ENCODE measurements at places on chromosomes 1 and 21. TPM values are rescaled to one million over a fixed set of nuclear protein-coding genes. Genes with fewer than 3 reads are reported as not detected.

Gene GCSAML
- 0.06 TPM for total RNA-seq

Gene NGF
- total RNA-seq = 10.2 TPM

GRCh38 chr1:240706150-240706935 is 94.4 kb upstream of the GREM2 start:
- no peak overlapping the region for H3K4me3 ChIP-seq
- H3K27me3 ChIP-seq = no peaks in the 10 kb centered on the region
- H3K36me3 ChIP-seq = no peaks in the 10 kb centered on the region
- H3K27ac ChIP-seq = no peak overlapping the region

Gene SLC2A5
- total RNA-seq = 5.8 TPM

Gene LCE2B
- not detected for total RNA-seq

GRCh38 chr1:84425150-84425896 is 27.0 kb downstream of the DNASE2B start:
- DNase-seq = no peak
- H3K27me3 ChIP-seq = no peaks in the 10 kb centered on the region
- no peak overlapping the region for H3K27ac ChIP-seq
- H3K36me3 ChIP-seq = no peaks in the 10 kb centered on the region
- H3K4me3 ChIP-seq = no peak overlapping the region
- H3K4me1 ChIP-seq = no peaks in the 10 kb centered on the region

DNA sequence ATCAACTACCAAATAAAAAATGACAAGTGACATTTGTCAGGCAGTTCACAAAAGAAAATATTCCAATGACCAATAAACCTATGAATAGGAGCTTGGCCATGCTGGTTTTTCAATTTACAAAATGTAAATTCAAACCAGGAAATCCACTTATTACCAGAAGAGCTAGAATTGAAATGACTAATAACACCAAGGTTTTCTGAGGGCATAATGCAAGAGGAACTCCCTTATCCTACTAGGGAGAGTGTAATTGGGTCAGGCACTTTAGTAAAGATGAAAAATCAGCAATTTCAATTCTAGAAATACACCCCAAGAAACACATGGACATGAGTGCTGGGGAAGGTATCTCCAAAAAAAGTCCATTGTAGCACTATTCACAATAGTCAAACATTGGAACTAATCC is 16.7 kb upstream of the TIAM1 start:
- H3K4me3 ChIP-seq = no peak overlapping the region
- no peaks in the 10 kb centered on the region for H3K27me3 ChIP-seq
- H3K36me3 ChIP-seq = no peaks in the 10 kb centered on the region
- no peaks in the 10 kb centered on the region for H3K4me1 ChIP-seq
- no peak overlapping the region for H3K27ac ChIP-seq

Gene DNMT3L
- total RNA-seq = not detected

DNA sequence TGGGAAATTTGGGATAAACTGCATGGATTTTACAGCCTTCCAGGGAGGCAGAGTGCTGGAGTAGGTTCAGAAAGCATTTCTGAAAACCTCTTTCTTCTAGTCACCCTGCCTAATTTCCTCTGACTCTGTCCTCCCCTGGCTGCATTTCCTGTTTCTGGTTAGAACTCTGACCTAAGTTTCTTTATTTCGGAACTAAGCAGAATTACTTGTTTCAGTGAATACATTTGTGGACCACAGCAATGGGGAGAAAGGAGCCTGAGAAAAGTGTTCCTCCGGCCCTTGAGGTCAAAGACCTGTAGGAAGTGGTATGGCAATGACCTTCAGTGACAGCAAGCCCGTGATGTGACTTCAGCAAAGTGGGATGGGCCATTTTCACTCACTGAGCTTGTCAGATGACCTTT is 173.4 kb upstream of the RUNX1 start:
- no peaks in the 10 kb centered on the region for H3K36me3 ChIP-seq
- H3K4me1 ChIP-seq = no peaks in the 10 kb centered on the region
- H3K27ac ChIP-seq = no peak overlapping the region

Gene TRPM2
- 7.0 TPM for total RNA-seq

DNA sequence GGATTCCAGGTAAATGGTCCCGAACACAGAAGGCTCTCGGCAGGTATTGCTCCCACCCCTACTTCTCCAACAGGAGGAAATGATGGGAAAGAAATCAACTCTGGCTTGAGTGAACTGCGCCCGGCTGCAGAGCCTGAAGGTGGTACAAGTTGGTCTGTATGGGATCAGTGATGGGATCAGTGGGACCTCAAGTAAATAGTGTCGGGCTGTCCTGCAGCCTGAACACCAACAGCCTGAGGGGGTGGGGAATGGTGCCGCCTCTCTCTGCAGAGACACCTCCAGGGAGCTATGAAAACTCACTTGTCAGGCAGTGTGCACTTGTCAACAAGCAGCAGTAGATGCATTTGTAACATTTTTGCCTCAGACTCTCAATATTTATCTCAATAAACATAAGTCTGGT is 183.5 kb downstream of the MATN1 start:
- no peak for DNase-seq
- H3K36me3 ChIP-seq = no peaks in the 10 kb centered on the region
- no peaks in the 10 kb centered on the region for H3K27me3 ChIP-seq
- H3K4me3 ChIP-seq = no peak overlapping the region
- no peaks in the 10 kb centered on the region for H3K4me1 ChIP-seq

GRCh38 chr1:215605011-215605621 is 38.0 kb downstream of the KCTD3 start:
- H3K4me1 ChIP-seq = no peaks in the 10 kb centered on the region
- peaks cover 3% of the 10 kb centered on the region for H3K36me3 ChIP-seq
- H3K27ac ChIP-seq = no peak overlapping the region
- H3K4me3 ChIP-seq = no peak overlapping the region

Gene GUCA2A
- not detected for total RNA-seq

DNA sequence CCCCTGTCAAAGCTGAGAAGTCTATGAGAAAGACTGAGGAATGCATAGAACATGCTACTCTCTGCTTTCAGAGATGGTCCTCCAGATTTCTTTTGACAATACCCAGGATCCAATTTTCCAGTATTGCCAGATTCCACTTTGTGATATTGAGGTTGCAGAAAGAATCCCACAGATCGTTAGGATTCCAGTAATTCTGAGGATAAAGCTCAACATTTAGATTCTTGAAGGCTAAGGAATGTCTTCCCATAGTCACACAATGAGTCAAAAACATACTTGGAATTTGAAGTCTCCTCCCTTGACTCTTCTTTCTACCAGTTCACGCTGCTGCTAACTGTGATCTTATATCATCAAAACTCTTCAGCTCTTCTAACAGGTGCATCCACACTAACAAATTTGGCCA is 57.1 kb downstream of the TNFSF18 start:
- no peak overlapping the region for H3K4me3 ChIP-seq
- no peaks in the 10 kb centered on the region for H3K36me3 ChIP-seq
- no peak for DNase-seq
- H3K27ac ChIP-seq = no peak overlapping the region
- no peaks in the 10 kb centered on the region for H3K4me1 ChIP-seq

Gene RASSF5
- 14.8 TPM for total RNA-seq

Gene TNNI3K
- 2.8 TPM for total RNA-seq

DNA sequence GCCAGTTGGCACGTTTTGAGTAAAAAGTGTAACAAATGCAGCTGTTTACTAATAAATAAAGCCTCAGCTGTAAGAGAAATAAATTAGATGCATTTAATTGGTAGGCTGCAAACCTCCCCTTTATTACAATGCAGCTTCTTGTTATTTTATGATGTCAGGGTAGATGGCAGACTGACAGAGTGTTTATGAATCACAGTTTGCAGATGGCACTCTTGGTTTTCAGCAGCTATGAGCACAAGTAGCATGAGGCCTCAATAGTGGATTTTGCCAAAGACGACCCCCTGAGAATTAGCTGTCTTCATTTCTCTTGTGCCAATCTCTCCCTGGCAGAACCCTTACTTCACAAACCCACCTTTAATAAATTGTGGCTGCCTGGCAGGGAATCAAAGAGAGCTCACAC is 161.2 kb upstream of the C1orf87 start:
- DNase-seq = no peak
- H3K4me1 ChIP-seq = no peaks in the 10 kb centered on the region

GRCh38 chr1:21334214-21335087 is 44.2 kb upstream of the ECE1 start:
- no peaks in the 10 kb centered on the region for H3K27me3 ChIP-seq
- DNase-seq = peak; percentile 92
- H3K36me3 ChIP-seq = no peaks in the 10 kb centered on the region
- peak overlapping the region; percentile 92 for H3K27ac ChIP-seq
- peaks cover 7% of the 10 kb centered on the region for H3K4me1 ChIP-seq

DNA sequence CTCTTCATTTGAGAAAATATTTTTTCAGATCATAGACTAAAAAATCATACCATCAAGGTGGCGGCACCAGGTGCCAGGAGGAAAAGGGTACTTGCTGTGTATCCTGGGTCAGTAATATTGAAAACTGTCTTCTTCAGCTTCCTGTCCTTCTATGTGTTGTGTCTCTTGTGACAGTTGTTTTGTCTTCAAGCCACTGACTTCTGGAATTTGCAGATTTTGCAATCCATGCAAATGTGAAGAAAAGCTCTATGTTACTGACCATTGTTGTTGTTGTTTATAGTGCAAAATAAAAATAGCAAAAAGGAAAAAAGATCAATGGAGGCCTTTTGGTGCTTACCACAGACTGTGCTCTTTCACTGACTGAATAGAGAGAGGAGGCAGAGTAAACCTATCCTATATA is 83.2 kb upstream of the RHOU start:
- no peaks in the 10 kb centered on the region for H3K4me1 ChIP-seq
- H3K36me3 ChIP-seq = no peaks in the 10 kb centered on the region
- H3K27ac ChIP-seq = no peak overlapping the region
- no peak overlapping the region for H3K4me3 ChIP-seq
- no peaks in the 10 kb centered on the region for H3K27me3 ChIP-seq

Gene HTR6
- total RNA-seq = 0.18 TPM

Gene AK5
- 0.71 TPM for total RNA-seq

Gene GPR3
- 0.68 TPM for total RNA-seq

Gene NTNG1
- 1.0 TPM for total RNA-seq

- DNase-seq = no peak
- no peaks in the 10 kb centered on the region for H3K4me1 ChIP-seq
- no peak overlapping the region for H3K4me3 ChIP-seq
- H3K27ac ChIP-seq = no peak overlapping the region
- no peaks in the 10 kb centered on the region for H3K36me3 ChIP-seq
- no peaks in the 10 kb centered on the region for H3K27me3 ChIP-seq
Measured at GRCh38 chr21:42455754-42456440, 40.1 kb downstream of the RSPH1 start.

GRCh38 chr1:183372586-183373230 is 45.5 kb downstream of the NMNAT2 start:
- no peak overlapping the region for H3K4me3 ChIP-seq
- no peak for DNase-seq
- no peaks in the 10 kb centered on the region for H3K4me1 ChIP-seq
- H3K27ac ChIP-seq = no peak overlapping the region

Gene TSACC
- not detected for total RNA-seq

DNA sequence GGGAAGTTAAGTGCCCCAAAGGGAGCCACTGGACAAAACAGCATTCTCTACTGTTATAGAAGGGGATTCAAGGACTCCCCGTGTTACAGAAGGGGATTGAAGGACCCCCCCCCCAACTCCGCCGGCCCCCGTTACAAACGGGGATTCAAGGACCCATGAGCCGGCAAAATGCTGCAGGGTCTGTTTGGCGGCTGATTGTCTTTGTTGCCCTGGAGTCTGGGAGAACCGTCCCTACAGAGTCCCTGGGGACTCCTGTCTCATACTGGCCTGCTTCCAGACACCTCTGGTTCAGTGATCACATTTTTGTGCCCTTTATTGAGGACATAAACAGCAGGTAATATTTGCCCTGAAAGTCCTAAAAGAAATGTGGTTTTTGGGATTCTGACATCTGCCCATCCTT is 96.4 kb downstream of the SYF2 start:
- H3K4me1 ChIP-seq = no peaks in the 10 kb centered on the region
- H3K36me3 ChIP-seq = no peaks in the 10 kb centered on the region
- no peaks in the 10 kb centered on the region for H3K27me3 ChIP-seq
- no peak for DNase-seq
- no peak overlapping the region for H3K4me3 ChIP-seq

DNA sequence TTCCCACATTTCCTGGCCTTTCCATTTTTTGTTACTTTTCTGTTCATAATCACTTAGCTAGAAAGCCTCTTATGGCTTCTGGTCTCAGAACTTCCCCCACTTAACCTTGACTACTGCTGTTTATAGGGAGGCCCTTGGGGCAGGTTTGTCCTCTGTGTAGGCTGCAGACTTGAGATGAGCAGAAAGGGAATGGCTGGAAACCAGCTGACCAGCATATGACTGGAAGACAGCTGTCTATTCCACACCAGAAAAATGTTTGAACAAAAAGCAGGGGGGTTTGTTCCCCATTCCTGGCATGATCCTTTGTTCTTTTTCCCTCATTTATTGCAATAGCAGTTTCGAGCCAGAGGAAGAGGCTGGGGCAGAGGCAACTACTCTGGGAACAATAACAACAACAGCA is 4.9 kb upstream of the SH3D21 start:
- H3K36me3 ChIP-seq = peaks cover 6% of the 10 kb centered on the region
- no peaks in the 10 kb centered on the region for H3K27me3 ChIP-seq
- DNase-seq = no peak

DNA sequence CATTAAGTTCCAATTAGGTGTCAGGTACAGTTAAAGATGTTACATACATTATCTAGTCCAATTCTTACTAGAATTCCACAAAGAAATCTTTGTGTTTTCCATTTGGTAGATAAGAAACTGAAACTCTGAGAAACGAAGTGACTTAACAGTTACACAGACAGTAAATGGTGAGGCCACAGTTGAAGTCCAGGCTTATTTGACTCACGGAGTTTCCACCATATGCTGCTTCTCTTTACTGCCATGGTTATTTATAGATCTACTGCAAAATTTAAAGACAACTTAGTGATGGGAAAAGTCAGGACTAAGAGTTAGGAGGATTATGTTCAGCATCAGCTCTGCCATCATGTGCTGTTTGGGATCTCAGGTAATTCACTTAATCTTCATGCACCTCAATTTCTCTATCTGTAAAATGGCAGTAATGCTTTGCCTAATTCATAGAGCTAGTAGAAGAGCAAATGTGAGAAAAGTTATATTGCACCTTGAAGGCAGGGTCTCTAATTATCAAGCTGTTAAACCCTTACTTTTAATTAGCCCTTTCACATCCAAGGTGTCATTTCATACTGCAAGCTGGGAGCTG is 26.2 kb upstream of the SAMSN1 start:
- no peak overlapping the region for H3K27ac ChIP-seq
- no peaks in the 10 kb centered on the region for H3K36me3 ChIP-seq
- no peak overlapping the region for H3K4me3 ChIP-seq
- no peaks in the 10 kb centered on the region for H3K4me1 ChIP-seq

All from aorta (tissue), 5 donors.